ENCODE measurements at places on chromosomes 16 and 17. TPM values are rescaled to one million over a fixed set of nuclear protein-coding genes. Genes with fewer than 3 reads are reported as not detected.

Gene NPIPB4
- 9.3 TPM for total RNA-seq

Gene CFAP97D1
- total RNA-seq, result not detected

Gene EXOC3L1
- 0.08 TPM for total RNA-seq

Gene SLC6A2
- total RNA-seq, result 0.08 TPM

Gene EVI2A
- 0.39 TPM for total RNA-seq

Gene NPW
- 0.68 TPM for total RNA-seq
